T-helper 1 cell treated with Interleukin-12 subunit alpha and Interleukin-12 subunit beta and Interleukin-4 antibody, amounts not matched to agents 30 ng/mL and 1 ng/mL, for 36 hours (primary cell): ENCODE measurements at places on chromosomes 7 and 10. TPM values are rescaled to one million over a fixed set of nuclear protein-coding genes. Genes with fewer than 3 reads are reported as not detected.

The ANLN gene
- 49.6 and 57.5 TPM in 2 replicates for total RNA-seq

The SYNPO2L gene
- 0.10 TPM in 1 of 2 replicates, not detected in the other for total RNA-seq

The SLIT1 gene
- total RNA-seq: 0.46 and 0.47 TPM in 2 replicates

The AFAP1L2 gene
- 3.4 and 3.5 TPM in 2 replicates for total RNA-seq

The FOXP2 gene
- total RNA-seq: not detected in 2 replicates

The CYP2C8 gene
- 0.22 TPM in 1 of 2 replicates, not detected in the other for total RNA-seq

The GHRHR gene
- not detected in 2 replicates for total RNA-seq

The WNT8B gene
- total RNA-seq: 0.20 TPM in 1 of 2 replicates, not detected in the other

The BAMBI gene
- total RNA-seq: not detected in 2 replicates

The PTPRN2 gene
- 2.5 and 2.9 TPM in 2 replicates for total RNA-seq

The PAX2 gene
- not detected in 2 replicates for total RNA-seq

The ORC5 gene
- 22.6 and 23.7 TPM in 2 replicates for total RNA-seq

The LFNG gene
- 125 and 130 TPM in 2 replicates for total RNA-seq

The CRHR2 gene
- total RNA-seq: not detected in 2 replicates

The ZNF467 gene
- total RNA-seq: not detected in 2 replicates
